ENCODE measurements at places on chromosomes 4 and X. TPM values are rescaled to one million over a fixed set of nuclear protein-coding genes. Genes with fewer than 3 reads are reported as not detected.

The CBLL2 gene
- total RNA-seq: 0.13 TPM

The NDP gene
- not detected for total RNA-seq

The VCX3A gene
- total RNA-seq: not detected

The HS3ST1 gene
- total RNA-seq: 1.8 TPM

The PNMA5 gene
- total RNA-seq: not detected

The CFI gene
- not detected for total RNA-seq

The P2RY4 gene
- total RNA-seq: 0.13 TPM

The CSN1S1 gene
- not detected for total RNA-seq

The MAGEA2B gene
- not detected for total RNA-seq

The TENM3 gene
- total RNA-seq: 1.3 TPM

The AMOT gene
- total RNA-seq: not detected

Measured in bronchial epithelial cell (primary cell).